Ureter (tissue), 1 donor: ENCODE measurements at places on chromosomes 7 and 10. TPM values are rescaled to one million over a fixed set of nuclear protein-coding genes. Genes with fewer than 3 reads are reported as not detected.

Gene DMBT1
- total RNA-seq: 1.5 TPM

Gene SPDYE8
- total RNA-seq: not detected

Gene ABCB1
- total RNA-seq: 17.6 TPM

Gene CREB5
- total RNA-seq: 10.6 TPM

Gene PPP1R17
- total RNA-seq: not detected

Gene MORN4
- 12.9 TPM for total RNA-seq

Gene IFT22
- total RNA-seq: 25.5 TPM

Gene DPYSL4
- 2.1 TPM for total RNA-seq

Gene VSTM4
- 16.0 TPM for total RNA-seq

Gene ADCYAP1R1
- 2.6 TPM for total RNA-seq

Gene AS3MT
- total RNA-seq: 0.29 TPM

Gene USP6NL
- 23.2 TPM for total RNA-seq

Gene TSPAN13
- total RNA-seq: 50.2 TPM

Gene CHCHD3
- 48.9 TPM for total RNA-seq

Gene CCSER2
- 75.4 TPM for total RNA-seq

GRCh38 chr7:73539709-73540108 lies 17.6 kb upstream of the BAZ1B start:
- no peak for DNase-seq

- no peak for DNase-seq
These were observed 43.1 kb upstream of the FAM180A start for GRCh38 chr7:135791543-135792362.

GRCh38 chr7:8579661-8580194 lies 146.3 kb downstream of the NXPH1 start:
- no peak for DNase-seq

GRCh38 chr7:24728503-24729364 lies 28.5 kb downstream of the GSDME start:
- DNase-seq: peak; percentile 28

DNA sequence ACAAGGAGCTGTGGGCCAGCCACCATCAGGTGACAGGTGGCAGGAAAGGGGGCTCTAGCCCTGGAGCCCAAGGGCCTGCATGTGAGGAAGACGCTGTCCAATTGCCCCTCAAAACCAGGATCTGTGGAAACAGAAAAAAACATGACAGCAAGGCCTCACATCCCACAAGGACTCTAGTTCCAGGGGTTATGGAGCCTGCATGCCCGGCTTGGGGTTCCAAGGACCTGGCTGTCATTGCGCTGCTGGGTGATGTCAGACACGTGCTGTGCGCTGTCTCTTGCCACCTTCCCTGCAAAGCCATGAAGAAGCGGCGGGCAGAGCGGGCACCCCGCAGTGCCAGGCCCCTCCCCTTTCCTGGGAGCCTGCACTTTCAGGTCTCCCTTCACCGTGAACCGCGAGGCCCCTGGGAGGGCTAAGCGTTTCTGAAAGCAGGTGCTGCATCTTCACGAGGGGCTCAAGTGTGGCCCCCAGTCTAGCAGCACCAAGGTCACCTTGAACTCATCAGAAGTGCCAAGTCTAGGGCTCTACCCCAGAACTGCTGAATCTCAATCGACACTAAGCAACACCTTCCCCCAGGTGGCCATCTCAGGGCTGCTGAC lies 15.1 kb upstream of the CRYGN start:
- no peak for DNase-seq

GRCh38 chr7:76369018-76369417 lies 10.2 kb upstream of the YWHAG start:
- no peak for DNase-seq

GRCh38 chr7:37341033-37341630 lies 107.5 kb downstream of the ELMO1 start:
- DNase-seq: no peak

DNA sequence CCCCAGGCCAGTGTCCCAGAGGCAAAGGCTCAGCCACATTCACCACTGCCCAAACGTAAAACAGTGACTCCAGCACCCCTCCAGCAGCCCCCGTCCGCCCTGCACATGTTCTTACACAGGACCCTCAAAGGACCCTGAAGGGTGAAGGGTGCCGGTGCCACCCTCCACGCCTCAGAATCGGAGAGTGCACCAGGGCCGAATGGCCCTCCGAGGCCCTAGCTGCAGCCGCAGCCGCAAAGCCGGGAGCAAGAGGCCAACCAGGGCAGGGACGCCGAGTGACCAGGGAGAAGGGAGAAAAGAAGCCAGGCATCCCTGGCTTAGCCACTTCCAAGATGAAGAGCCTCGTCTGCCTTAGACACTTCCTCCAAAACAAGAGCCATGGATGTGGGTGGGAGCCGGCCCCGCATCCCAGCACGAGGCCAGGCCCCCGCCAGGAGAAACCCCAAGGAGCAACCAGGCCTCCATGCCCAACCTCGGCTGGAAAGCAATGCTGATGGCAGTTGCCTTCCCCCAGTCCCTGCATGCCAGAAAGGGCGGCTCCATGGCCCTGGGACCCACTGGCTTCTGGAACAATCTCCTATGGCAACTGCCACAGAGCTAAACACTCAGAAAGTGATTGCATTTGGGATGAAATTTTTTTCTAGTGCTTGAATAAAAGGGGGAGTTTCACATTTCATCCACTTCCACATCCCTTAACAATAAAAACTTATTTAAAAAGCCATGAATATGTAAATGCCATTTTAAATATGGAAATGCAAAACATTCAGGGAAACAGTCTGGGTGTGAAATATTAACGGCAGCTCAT lies 92.3 kb downstream of the MAD1L1 start:
- no peak for DNase-seq

- DNase-seq: no peak
These were observed 656.5 kb downstream of the SDK1 start for GRCh38 chr7:3957472-3958108.

- no peak for DNase-seq
These were observed 56.8 kb downstream of the AUTS2 start for GRCh38 chr7:69654849-69655707.

DNA sequence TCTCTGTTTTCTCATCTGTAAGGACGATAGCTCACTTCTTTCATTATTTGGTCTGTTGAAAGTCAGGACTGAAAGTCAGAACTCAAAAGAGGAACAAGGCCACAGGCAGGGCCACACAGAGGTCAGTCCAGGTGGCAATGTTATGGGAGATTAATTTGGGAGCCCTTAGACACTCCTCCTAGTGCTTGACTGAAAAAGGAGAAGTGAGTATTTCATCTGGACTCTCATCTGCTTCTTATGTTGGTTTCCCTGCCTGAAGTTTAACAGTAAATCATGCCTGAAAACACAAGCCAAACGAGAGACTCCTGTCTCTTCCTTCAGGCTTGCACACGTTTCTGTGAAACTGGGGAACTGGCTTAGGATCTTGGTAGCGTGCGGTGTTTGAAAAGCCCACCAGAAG lies 248.5 kb downstream of the BUB3 start:
- no peak for DNase-seq

- DNase-seq: no peak
These were observed 10.2 kb downstream of the ACSL5 start for GRCh38 chr10:112384141-112384540.

DNA sequence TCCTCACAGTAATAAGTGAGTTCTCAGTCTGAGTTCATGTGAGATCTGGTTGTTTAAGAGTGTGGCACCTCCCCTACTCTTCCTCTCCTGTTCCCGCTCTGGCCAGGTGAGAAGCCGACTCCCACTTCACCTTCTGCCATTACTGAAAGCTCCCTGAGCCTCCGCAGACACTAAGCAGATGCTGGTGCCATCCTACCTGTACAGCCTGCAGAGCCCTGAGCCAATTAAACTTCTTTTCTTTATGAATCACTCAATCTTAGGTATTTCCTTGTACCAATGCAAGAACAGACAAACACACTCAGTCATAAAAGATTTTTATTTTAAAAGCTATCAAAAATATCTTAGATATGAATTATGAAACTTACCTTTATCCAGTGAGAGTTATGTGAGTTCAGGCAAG lies 39.5 kb upstream of the PFKP start:
- no peak for DNase-seq

GRCh38 chr10:69048103-69048502 lies 39.8 kb upstream of the SRGN start:
- no peak for DNase-seq

DNA sequence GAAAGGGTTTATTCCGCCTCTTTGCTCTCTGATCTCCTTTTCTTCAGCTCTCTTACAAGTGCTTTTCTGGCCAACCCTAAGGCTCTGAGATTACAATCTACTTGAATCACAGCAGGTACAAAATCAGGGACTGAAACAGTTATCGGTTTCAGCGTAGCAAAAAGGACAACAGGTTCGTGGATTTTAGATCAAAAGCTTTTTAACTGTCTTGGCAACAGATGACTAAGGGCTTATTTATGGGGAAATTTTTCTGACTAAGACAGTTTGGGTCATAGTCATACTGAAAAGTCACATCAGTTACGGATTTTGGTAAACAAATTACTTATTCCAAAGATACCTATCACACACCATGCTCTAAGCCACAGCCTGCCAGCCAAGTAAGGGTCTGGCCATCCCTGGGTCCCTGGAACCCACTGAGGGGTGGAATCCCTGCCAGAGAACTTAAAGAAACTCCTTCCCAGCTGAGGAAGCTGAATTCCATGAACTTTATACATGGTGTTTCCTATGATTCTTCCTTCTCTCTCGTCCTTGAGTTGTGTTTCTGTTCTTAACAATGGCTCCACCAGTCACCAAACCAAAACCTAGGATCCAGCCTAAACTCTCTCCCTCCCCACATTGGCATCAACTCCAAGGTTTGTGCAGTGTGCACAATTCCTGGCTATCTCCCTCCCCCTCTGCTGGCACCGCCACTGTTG lies 169.3 kb downstream of the FAM107B start:
- no peak for DNase-seq

DNA sequence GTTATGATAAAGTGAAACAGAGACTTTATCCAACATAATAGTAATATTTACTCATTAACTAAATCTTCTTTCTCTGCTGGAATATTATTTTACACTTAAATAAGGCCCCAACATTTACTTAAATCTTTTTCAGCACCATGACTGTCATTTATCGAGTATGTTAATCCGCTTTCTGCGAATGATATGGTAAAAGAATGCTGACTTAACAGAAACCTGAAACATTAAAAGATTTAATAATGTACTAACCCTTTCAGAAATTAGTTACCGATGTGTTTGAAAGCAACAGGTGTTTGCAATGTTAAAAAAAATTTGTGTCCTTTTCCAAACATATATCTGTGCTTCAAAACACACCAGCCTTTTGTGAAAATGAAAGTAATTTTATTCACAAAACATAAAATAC lies 190.5 kb downstream of the SKAP2 start:
- no peak for DNase-seq

GRCh38 chr10:128599030-128599429 lies 472.8 kb upstream of the MKI67 start:
- no peak for DNase-seq

DNA sequence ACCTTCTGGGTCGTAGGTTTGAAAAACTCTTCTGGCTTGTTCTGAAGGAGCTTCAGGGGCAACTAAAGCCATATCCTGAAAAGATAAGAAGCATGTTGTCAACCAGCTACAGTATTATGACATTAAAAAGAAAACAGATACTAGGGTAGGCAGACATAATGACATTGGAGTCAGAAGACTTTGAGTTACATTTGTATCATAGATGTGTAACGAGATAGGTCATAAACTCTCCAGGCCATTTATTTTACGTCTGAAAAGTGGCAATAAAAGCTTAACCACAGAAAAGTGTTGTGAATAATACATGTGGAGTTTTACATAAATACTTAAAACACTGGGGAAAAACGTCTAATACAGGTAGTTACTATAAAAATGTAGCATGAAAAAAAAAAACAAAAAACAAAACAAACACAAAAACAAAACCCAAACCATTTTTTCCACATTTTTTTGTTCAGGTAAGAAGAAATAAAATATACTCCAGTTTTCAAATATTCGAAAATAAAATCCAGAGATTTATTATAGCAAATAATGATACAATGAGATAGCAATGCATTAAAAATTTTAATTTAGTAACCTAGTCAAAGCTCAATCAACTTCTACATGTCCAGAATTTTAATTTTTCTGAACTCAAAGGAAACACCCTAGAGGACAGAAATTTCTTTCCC lies 64.1 kb downstream of the MINDY3 start:
- no peak for DNase-seq

DNA sequence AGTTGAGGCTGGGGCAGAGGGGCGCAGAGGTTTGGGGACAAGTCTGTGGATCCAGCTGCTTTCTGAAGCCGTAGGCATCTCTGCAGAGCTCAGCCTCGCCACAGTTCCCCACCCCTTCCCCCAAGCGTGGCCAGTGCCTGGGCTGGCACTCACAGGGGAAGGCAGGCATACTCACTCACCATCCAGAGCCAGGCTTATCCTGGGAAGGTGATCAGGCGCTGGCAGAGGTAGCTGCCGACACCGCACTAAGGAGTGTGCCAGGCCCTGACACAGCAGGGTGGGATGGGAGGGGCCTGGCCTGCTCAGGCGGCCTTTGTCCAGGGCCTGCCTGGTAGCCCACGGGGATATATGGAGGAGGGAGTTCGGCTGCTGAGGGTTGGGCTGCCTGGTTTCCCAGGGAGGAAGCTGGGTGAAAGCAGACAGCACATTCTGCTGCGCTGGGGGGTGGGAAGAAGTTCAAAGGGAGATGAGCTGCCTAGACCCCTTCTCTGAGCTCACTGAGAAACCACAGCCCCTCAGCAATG lies 15.9 kb downstream of the VSIR start:
- no peak for DNase-seq

DNA sequence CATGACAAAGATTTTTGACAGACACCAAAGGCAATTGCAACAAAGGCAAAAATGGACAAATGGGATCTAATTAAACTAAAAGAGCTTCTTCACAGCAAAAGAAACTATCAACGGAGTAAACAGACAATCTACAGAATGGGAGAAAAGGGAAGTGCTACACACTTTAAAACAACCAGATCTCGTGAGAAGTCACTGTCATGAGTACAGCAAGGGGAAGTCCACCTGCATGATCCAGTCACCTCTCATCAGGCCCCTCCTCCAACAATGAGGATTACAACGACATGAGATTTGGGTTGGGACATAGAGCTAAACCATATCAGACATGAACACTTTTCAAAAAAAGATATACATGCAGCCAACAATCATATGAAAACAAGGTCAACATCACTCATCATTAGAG lies 11.5 kb upstream of the PSTK start:
- DNase-seq: no peak

- DNase-seq: peak; percentile 67
These were observed 640 bp upstream of the ZNF425 start for GRCh38 chr7:149126662-149127266.

DNA sequence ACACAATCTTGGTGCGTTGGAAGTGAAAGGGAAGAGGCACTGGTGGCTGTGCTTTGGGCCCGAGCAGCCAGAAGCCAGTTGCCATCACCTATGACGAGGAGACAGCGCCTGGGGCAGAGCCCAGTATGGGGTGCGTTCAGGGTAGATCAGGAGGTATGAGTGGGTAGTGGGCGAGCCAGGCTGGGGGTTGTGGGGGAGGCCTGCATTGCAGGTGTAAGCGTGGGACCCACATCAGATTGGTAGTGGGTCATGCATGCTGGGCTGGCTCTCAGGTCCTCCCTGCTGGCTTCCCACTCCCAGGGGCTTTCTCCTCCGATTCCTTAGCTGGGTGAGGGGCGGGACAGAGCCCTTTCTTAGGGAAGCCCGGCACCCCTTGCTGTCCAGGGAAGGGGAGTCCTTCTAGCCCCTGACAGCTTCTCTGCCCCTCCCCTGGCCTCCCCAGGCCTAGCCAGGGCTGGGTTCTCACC lies 445 bp upstream of the PVRIG start:
- DNase-seq: no peak

- DNase-seq: no peak
These were observed 48.1 kb downstream of the PDLIM1 start for GRCh38 chr10:95242581-95243317.

GRCh38 chr7:56538541-56539429 lies 422.6 kb upstream of the NUPR2 start:
- DNase-seq: no peak
